ENCODE measurements at places on chromosomes 7 and 10.

DNA sequence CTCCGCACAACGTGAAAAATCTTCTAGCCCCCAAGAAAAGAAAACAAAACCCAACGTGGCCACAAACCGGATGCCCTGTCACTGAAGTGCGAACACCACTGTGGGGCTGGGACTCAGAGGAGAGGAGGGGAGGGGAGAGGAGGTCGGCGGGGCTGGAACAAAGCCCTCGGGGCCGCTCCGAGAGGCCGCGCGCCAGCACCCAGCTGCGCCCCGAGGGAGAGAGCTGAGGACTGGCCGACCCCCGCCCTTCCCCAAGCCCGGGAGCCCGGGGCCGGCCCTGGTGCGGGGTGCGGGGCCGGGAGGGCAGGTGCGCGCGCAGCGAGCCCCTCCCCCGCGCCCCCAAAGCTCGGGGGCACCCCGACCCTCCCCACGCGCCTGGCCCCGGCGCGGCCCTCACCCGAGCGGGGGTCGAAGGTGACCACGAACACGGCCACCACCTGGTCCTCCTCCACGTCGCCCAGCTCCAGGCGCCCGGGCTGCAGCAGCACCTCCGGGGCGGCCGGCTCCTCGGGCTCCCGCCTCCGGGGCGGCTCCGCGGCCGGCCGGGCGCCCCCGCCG, 398 bp downstream of the DENND11 start:
- peak; percentile 46 for DNase-seq

GRCh38 chr7:91263384-91264045, 718 bp upstream of the FZD1 start:
- DNase-seq = no peak

GRCh38 chr10:110376021-110376766, 71.5 kb upstream of the SMNDC1 start:
- no peak for DNase-seq

DNA sequence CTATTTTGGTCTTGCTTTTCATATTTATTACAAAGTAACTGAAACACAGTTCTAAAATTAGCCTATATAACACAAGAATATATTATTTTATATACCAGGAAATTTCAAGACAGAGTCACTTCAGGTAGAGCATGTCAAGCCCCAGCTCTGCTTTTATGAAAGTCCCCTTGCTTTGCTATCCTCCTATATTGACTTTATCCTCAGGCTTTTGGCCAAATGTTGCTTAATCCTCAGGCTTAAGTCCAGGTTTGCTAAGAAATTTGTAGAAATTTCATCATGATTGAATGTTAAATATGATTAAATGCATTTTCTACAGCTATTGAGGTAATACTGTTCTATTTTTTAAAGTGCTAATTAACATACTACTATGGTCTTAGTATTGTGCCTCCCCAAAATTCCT, 227.6 kb downstream of the FZD1 start:
- DNase-seq = no peak

DNA sequence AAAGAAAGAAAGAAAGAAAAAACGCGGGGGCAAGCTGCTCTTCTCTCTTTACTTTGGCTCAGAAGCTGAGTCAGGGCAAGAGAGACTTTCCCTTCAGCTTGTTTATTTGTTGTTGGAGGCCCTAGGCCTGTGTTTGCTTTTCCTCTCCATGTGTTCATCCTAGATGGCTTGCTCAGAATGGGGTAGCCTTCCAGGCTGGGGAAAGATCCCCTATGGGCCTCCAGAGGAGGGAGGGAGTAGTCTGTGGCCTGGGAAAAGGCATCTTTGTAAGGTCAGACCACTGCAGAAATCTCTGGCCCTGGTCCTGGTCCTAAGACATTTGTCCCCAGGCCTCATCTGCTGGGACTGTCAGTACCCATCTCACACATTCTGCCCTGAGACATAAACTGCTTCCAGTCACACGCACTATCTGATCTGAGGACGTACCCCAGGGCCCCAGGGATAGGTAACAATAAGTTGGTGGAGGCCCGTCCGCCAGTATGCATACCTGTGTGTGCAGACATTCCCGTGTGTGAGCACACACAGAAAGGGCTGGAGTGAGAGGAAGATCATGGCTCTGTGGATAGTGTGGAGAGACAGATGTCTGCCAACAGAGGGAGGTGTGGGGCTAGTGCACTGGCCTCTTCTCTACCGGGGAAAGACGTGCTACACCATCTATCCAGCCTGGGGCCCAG, 4.9 kb upstream of the SCD start:
- no peak for DNase-seq

- no peak for DNase-seq
Measured at GRCh38 chr10:6035931-6036575, 26.1 kb downstream of the IL2RA start.

DNA sequence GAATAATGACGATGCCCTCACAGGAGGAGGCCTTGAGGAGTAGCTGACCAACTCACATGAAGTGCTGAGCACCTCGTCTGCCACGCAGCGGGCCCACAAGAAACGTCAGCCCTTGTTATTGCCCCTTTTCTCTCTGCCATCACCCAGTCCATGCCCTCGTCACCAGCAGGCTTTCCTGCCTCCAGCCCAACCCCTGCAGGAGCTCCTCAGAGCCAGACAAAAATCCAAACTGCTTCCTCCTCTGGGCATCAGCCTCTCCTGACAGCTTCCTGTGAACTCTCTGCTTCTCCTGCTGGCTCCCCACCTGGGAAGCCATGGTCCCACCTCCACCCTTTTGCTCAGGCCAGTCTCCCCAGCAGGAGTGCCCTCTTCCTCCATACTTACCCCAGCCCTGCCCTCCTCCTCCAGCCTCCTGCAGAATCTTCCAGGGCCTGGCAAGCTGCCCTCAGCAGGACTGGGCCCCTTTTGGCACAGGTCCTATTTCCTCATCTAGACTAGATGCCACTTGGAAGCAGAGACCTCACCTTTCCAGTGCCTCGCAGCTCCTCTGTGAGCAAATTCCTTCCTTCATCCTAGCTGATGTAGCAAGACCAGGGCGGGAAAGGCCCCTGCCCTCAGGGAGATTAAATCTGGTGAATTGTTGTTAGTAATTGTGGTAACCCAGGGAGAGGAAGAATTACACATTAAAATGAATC, 115.1 kb downstream of the C10orf105 start:
- no peak for DNase-seq

GRCh38 chr10:35195361-35196306, 69.0 kb downstream of the CREM start:
- peak; percentile 25 for DNase-seq

- DNase-seq = no peak
Measured at GRCh38 chr10:28242555-28243204, 60.2 kb downstream of the MPP7 start.

- DNase-seq = peak; percentile 62
Measured at GRCh38 chr7:56033671-56034432, 17.4 kb downstream of the PSPH start.

DNA sequence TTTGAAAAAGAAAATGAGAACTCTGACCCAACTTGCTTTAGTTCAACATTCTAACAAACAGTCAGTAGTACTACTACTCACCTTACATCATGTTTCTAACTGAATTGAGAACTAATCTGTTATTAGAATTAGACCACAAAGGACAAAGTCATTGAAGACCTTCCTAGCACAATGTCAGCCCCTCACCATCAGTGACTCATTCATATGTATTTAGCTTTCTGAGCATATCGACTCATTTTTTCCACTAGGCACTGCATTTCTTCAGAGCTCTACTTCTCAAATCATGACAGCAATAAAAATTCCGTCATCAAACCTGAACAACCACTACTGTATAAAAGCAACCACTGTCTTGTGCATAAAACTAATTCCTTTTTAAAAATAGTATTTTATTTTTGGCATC, 4.4 kb upstream of the LRRN3 start:
- DNase-seq = no peak

DNA sequence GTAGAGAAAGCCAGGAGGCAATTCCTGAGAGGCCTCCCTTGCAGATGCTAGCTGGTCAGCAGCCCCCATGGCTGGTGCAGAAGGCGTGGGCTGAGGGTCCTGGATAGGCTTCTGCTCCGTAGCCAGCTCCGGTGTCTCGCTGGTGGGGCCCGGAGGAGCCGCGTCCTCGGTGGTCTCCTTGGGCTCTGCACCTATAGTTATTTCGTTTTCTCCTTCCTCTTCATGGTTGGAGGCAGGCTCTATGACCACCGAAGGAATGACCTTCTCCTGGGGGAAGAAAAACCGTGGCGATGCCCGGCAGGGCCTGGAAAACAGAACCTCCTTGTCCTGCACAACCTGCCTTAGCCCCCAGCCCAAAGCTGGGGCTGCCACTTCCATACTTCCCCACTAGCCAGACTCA, 118.3 kb upstream of the TARP start:
- DNase-seq = no peak

DNA sequence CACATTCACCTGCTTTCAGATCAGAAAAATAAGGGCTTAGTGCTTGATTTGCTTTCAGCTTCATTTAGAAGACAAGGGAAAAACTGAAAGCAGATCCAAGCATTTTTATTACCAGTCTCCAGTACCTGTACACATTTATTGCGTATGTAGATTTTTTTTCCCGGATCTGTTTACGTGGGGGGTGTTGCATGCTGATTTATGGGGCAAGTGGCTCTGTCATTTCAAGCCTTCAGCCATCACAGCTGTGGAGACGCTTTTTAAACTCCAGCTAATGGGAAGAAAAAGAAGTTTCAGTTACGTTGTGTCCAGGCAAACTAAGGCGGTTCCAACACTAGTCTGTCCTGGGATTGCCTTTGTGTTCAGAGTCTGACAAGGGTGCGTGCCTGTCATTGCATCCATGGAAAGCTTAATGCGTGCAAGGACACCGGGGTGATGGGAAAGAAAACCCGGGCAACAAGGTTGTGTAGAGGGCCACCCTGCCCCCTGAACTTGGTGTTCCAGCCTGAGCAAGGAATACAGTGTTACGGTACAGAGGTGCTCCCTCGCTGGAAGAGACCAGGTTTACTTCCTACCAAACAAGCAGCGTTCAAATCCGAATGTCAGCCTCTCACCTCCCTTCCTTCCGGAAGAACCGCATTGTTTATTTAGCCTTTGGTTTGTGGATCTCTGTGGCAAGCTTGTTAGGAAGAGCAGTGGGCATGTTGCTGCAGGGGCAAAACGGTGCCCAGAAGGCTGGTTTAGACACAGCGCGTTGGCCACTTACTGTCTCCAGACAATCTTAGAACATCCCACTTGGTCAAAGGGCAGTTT, 128.2 kb downstream of the FGFR2 start:
- no peak for DNase-seq

DNA sequence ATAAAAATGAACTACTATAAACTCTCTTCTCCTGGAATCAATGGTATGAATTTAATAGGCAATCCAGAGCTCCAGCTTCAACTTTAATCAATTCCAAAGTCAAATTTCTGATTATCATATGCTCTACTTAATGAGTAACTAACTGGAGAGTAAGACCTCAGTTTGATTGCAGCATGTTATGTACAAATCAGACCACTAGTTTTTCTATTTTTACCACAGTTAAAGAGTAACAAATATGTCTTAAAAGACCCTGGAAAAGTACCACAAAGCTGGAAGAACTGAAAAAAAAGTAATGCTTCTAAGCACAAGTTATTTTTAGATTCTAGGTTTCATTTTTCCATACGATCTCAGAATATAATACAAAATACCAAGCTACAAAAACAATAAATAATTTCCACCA, 56.0 kb upstream of the TNKS2 start:
- DNase-seq = no peak

- no peak for DNase-seq
Measured at GRCh38 chr7:82511542-82511941, 68.0 kb upstream of the CACNA2D1 start.

DNA sequence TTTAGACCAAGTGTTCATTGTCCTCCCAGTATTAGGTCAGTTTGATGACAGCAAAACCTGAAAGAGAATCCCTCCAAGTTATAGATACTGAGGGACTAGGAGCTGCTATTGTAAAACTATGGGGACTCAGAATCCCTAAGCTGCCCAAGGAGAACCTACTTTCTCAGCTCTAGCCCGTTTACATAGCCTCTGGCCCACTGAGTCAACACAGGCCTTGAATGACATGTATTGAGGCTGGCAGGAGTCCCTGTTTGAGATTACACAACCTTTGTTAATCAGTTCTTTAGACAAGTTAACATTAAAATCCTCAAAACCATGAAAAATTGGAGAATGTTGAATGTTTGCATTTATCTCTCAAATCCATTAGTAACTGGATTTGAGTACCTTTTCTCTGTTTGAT, 1079.0 kb downstream of the KCNMA1 start:
- DNase-seq = no peak

DNA sequence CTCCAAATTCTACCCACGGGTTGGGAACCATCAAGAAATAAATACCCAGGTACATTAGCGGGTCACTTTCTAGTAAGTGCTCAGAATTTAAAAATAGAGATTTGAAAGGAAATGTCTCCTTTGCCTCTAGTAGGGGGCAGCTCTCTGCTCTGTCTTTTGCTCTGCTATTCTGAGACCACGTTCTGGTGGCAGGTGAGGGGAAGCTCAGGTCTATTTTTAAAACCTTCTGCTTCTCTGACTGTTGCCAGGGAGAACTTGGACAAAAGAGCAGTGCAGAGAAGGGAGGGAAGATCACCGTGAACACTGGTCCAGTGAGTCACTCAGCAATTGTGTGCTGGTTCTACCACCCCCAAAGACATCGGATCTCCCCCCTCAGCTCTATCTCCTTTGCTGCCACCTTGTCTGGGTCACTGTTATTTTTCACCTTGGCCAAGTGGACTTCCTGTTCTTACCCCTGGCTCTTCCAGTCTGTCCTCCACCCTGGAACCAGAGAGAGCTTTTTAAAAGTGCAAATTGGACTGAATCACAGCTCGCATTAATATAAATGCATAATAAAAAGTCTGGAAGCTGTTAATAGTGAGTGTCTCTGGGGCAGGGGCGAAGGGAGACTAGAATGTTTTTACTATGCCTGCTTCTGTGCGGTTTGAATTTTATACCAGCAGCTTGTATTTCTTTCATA, 72.4 kb upstream of the LOXL4 start:
- no peak for DNase-seq

DNA sequence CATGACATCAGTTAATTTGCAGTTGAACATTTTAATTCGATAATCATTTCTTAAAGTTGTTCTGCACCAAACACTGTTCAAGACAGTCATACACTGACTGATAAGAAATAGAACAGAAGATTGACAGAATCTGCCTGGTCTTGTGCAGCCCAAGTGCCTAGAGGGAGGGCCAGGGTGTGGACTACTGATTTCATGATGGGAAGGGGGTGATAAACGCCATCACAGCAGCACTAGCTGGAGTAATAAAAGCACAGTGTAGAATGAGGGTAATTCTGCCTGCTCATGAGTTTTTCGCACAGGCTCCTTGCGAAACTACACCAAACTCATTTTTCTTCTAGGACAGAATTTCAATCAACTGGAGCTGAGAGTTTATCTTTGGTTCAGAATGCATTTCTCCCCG, 270.1 kb downstream of the ARL4A start:
- DNase-seq = no peak

All from stimulated activated CD4-positive, alpha-beta T cell treated with anti-CD3 and anti-CD28 coated beads, Interleukin-15, amount 100 ng/mL, for 1 hour (primary cell).